ENCODE measurements at places on chromosomes 1 and 21.
A peak's percentile ranks its signal among the peaks of the same experiment; 100 is the strongest.

DNA sequence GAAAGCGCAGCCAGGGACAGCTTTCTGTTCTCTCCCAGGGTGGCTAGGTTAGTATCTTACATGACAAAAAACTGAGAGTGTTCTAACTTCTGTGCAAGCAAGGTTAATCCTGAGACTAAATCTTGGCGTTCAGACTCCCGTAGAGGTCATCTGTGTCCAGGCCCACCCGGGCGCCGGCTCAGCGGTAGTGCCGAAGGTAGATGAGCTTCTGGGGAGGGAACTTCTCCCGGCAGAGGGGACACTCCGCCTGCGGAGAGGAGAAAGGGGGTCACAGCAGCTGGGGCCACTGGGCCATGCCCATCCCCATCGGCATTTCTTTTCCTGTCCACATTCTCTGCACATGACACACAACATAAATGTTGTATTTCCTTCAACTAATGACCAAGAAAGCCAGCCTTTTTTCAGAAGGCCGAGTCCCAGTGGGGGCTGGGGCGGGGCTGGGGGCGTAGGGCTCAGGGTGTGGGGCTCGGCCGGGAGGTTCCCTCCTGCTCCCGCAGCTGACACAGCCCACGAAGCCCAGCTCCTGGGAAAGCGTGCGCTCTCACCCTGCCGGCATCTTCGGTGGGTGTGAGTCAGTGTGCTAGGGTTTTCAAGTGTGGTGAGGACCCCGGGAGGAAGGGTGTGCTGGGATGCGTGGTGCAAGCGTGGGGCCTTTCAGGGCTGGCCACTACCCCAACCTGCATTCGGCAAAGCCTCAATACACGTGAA lies 6.6 kb downstream of the PEX10 start:
- DNase-seq: no peak

GRCh38 chr1:103514920-103515503 lies 10.5 kb upstream of the RNPC3 start:
- no peak for DNase-seq

- DNase-seq: peak; percentile 34
Observed at GRCh38 chr1:32538887-32539583, at the start of gene ZBTB8A. Gene ZBTB8A (plus strand): TSS chr1:32539427. CDS start chr1:32592932, 53,505 bp downstream.

GRCh38 chr1:18481190-18481920 lies 625 bp downstream of the KLHDC7A start:
- no peak for DNase-seq

DNA sequence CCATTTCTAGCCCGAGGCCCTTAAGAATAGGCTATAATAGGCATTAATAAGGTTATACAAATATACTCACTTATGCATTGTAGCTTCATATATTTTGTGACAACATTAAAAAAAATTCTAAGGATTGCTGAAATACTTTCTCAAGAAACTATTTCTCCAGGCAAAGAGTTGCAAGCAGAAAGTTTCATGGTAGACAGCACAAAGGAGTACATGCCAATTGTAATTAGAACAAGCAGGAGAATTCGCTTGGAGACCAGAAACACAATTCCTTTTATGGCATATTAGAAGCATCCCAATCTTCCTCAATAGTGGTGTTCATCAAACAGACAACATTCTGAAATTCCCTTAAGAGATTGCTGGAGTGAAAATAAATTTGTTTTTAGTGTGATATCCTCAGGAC lies 122.8 kb downstream of the CRB1 start:
- no peak for DNase-seq

GRCh38 chr1:73104749-73105148 lies 822.4 kb upstream of the NEGR1 start:
- DNase-seq: no peak

GRCh38 chr1:192852001-192852947 lies 43.4 kb downstream of the RGS2 start:
- no peak for DNase-seq

GRCh38 chr1:14599183-14599791 lies 802 bp downstream of the KAZN start:
- DNase-seq: no peak

DNA sequence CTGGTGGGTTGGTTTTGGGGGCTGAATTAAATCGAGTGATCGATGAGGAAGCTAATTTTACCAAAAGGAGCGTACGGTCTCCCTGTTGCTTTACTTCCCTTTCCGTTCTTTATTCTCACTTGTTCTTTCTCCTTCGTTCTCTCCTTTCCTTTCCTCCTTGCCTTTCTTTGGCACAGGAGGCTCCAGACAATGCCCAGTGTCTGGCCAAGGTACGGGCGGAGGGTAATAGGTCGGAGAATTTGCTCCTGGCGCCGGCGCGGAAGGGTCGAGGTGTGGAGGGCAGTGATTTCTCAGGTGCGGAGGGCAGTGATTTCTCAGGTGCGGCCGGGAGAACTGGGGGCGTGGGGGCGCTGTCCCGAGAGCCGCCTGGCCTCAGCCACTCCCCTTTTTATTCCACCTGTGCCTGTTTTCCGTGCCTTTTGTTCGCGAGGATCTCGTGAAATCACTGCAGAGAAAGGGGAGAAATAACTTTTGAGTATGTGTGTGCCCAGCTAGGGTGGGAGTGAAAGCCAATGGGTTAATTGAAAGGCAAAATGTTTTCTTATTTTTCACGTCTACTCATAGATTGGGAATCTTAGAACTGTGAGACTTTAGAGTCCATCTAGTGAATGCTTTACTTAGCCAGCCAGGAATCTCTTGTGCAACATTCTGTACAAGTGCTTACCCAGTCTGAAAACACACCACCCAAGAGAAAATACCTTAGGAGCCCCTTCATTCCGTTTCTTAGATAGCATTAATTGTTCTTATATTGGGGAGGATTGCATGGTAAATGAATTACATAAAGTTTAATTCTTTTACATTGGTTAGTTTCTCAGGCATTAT lies 1.3 kb downstream of the FNBP1L start:
- DNase-seq: no peak

- no peak for DNase-seq
Observed at GRCh38 chr1:220195701-220196100, 76.6 kb downstream of the RAB3GAP2 start.

DNA sequence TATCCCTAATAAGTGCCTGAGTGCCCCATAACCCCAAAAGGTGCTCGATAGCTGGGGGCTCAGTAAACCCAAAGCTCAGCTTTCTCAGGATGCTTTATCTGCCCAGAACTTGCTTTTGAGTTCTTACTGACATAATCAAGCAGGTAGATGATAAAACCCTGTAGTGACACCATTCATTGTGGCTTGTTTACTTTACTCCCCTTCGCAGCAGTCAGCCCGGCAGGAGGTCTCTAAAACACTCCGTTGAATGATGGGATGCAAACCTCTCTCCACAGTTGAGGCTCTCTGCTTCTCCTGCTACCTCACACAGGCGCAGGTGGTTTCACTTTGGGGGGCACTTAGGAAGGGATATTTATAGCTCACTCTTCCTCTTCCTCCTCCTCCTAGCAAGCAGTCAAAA lies 349.4 kb downstream of the HLX start:
- DNase-seq: peak; percentile 29

DNA sequence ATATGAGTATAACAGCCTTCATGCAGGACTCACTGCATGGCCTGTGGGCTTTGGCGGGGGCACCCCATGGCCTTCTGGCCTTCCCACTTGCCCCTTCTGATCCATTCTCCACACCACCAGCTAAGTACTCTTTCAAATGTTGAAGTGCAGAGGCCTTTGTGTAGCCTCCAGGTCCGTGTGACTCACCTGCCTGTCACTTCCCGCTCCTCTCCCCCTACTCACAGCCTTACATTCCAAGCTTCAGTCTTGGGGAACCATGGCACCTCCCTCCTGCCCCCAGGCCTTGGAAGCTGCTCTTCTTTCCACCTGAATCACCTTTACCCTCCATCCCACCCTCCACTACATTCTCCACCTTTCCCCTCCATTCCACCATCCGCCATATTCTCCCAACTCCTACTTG lies 69.6 kb downstream of the PGM1 start:
- no peak for DNase-seq

GRCh38 chr1:212600071-212600915 lies 8.3 kb upstream of the ATF3 start:
- no peak for DNase-seq
